ENCODE measurements at places on chromosomes 11 and 22.

DNA sequence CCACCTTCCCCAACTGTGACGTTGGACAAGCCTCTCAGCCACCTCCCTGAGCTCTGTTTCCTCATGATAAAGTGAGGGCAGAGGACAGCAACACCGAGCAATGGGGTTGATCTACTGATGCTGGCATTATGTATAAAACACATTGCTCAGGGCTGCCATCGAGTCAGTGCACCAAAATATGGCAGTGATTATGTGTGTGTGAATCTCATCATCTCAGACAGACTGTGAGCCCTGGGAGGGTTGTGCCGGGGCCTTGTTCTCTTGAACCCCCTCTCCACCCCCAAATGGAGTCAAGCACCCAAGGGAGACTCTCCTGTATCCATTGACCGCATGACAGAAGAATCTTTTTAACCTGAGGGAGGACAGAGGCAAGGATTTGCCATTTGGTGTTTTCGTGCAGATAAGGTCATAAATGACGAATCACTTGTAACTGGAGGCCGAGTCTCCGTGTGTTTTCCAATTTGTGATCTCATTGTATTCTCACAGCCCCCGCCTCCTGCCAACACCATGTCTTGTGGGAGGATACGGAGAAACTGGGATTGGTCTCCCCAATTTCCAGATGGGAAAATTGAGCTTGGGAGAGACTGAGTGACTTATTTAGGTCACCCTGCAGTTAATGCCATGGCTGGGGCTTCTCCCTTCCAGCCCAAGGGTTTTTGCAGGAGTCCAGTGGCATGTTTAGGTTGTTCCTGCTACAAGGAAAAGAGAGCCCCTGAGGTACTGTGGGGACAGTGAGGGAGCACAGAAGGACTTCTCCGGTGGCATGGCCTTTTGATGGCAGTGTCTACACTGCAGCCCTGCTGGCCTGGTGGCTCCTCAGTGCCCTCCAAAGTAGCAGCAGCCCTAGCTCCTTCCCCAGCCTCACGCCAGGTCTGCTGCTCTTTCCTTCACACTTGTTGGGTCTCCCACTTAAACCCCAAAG, 52.4 kb downstream of the CHRDL2 start:
- DNase-seq: no peak

DNA sequence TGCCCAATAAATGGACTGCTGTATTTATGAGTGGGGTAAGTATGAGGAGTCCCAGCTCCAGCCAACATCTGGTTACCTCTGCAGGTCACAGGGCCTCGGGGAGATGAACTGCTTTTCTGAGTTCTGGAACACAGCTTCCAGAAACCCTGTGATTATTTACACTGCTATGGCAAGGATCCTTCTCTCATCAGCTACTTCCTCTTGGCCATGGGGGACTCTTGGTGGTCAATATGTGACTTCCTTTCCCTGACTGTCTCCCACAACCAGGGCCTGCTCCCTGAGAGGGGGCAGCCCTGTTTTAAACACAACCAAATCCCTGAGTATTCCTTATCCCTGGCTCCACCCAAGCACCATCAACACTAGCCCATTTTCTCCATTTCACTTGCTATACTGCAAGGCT, 10.0 kb downstream of the RHOG start:
- DNase-seq: no peak

- no peak for DNase-seq
Measured at GRCh38 chr11:14414470-14415461, 55.8 kb upstream of the RRAS2 start.

DNA sequence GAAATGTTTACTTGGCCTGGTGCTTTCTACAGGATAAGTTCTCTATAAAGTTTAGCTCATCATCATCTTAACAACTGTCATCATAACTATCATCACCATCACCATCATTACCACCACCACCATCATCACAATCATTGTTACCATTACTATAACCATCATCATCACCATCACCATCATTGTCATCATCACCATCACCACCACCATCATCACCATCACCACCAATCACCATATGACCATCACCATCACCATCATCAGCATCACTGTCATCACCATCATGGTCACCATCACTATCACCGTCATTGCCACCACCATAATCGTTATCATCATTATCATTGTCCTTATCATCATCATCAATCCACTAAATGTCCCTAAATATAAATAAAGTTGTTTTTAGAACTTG, 54.9 kb downstream of the DHCR7 start:
- no peak for DNase-seq

DNA sequence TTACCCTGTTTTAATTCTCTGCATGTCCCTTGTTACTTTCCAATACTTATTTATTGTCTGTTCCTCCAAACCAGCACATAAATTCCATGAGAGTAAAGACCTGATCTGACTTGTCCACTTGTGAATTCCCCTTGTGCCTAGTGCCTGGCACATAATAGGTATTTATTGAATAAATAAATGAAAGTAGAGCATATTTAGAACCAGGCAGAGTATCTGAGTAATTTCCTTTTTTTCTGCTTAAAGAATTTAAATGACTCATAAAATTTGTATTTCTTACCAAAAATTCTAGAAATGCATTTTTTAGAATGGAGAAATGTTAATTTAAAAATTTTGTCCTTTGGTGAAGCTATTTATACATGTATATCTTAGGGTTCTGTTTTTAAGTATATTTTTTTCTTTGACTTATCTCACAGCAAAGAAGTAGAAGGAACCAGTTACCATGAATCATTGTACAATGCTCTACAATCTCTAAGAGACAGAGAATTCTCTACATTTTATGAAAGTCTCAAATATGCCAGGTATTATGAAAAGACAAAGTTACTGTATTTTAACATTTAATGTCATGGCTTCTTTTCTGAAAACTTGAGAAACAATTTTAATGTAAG, 96.8 kb downstream of the ATM start:
- DNase-seq: no peak

DNA sequence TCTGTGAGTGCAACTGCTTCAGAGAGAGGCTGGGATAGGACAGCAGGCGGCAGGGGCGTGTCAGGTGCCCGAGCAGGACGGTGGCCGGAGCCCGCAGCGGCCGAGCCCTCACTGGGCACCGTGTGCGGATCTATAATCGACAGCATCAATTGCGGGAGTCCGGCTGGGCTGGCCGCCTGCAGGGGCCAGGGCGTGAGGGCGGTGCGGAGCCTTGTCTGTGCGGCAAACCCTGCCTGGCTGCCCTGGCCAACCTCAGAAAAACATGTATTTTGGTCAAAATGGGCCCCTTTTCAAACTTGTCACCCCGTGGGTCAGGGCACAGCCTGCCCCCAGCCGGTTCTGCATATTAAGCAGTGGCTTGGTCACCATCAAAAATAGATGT, 91.3 kb upstream of the KCNQ1OT1 start:
- no peak for DNase-seq

DNA sequence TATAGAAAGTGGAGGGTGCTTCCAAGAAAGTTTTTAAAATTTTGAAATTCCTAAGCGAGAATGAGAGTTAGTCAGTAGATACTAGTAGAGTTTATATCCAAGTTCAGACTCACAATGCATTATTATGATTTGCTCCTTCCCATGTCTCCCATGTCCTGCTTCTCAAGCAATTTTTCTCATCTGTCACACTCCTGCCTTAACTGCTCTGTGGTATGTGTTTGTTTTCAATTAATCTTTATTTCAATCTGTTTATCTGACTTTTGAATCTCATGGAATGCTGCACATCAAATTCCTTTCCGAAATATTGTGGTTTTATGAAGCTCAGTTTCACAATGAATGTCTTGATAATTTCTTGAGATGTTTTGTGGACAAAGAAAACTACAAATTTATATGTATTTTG, 18.1 kb downstream of the THY1 start:
- DNase-seq: no peak

- DNase-seq: no peak
Measured at GRCh38 chr22:42425337-42425988, 6.7 kb downstream of the NFAM1 start.

DNA sequence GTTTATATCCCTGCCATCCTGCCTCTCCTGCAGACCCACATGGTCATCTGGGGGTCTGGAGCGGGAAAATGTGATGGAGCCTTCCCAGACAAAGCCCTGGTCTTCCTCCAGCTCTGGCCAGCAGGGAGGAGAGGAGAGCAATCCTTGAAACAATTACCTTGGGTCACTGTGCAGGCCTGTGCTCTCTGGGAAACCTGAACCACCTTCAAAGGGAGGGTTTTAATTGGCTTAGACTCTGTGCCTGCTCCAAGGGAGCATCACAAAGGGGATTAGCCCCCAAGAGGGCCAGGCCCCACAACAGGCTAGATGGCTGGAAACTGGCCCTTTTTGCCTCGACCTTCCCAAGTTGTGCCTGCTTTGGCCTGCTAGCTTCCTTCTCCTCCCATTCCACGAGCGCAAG, 351.9 kb downstream of the TENM4 start:
- DNase-seq: no peak

- DNase-seq: no peak
Measured at GRCh38 chr11:131253142-131253655, 117.2 kb upstream of the NTM start.

Measured in inflammatory macrophage treated with lipopolysaccharide for 4 hours (primary cell).